ENCODE measurements at places on chromosomes 6 and 20. TPM values are rescaled to one million over a fixed set of nuclear protein-coding genes. Genes with fewer than 3 reads are reported as not detected.

Gene FILIP1
- not detected for polyA plus RNA-seq

DNA sequence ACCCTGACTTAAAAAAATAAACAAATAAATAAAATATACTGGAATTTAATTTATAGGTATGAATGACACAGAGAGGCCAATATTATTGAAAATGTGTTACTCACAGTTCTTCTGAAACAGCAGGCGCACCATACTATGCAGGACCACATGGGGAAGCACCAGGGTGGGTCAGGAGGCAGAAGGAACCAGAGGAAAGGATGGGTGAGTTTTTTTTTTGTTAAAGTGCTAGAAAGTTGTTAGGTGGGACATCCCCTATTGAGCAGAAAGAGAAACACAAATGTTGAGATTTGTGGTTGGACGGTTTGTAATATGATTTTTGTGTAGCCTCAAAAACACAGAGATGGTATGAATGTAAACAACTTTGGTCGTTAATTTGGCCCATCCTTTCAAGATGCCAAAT is 26.0 kb downstream of the PTPRA start:
- H3K4me1 ChIP-seq = peaks cover 23% of the 10 kb centered on the region
- H3K27ac ChIP-seq = no peak overlapping the region
- no peak overlapping the region for H3K4me3 ChIP-seq
- no peaks in the 10 kb centered on the region for H3K27me3 ChIP-seq
- no peaks in the 10 kb centered on the region for H3K36me3 ChIP-seq

GRCh38 chr6:84753173-84753572 is 11.2 kb downstream of the TBX18 start:
- H3K27me3 ChIP-seq = no peaks in the 10 kb centered on the region
- H3K4me3 ChIP-seq = no peak overlapping the region
- DNase-seq = no peak
- no peaks in the 10 kb centered on the region for H3K36me3 ChIP-seq
- H3K4me1 ChIP-seq = no peaks in the 10 kb centered on the region
- H3K27ac ChIP-seq = no peak overlapping the region

GRCh38 chr6:52513464-52513863 is 63.4 kb downstream of the TRAM2 start:
- no peak for DNase-seq
- H3K4me3 ChIP-seq = no peak overlapping the region
- no peak overlapping the region for H3K27ac ChIP-seq
- no peaks in the 10 kb centered on the region for H3K27me3 ChIP-seq
- peaks cover 8% of the 10 kb centered on the region for H3K36me3 ChIP-seq

All from CD4-positive, alpha-beta memory T cell (primary cell).